ENCODE measurements at places on chromosomes 5 and 9. TPM values are rescaled to one million over a fixed set of nuclear protein-coding genes. Genes with fewer than 3 reads are reported as not detected.

Gene IDNK
- 5.4 TPM for total RNA-seq

Gene MOB3B
- total RNA-seq = 0.51 TPM

- no peak for DNase-seq
These were observed 92.1 kb downstream of the HCN1 start for GRCh38 chr5:45604092-45604491.

GRCh38 chr9:68759981-68760673 is 55.1 kb downstream of the PIP5K1B start:
- DNase-seq = no peak

GRCh38 chr5:11324521-11325289 is 563.7 kb upstream of the DAP start:
- no peak for DNase-seq
